Smooth muscle cell of the coronary artery (primary cell): ENCODE measurements at places on chromosomes 11 and 22. TPM values are rescaled to one million over a fixed set of nuclear protein-coding genes. Genes with fewer than 3 reads are reported as not detected.

The PTPMT1 gene
- 79.4 and 92.1 TPM in 2 replicates for total RNA-seq

The TMEM191B gene
- 0.60 TPM in 1 of 2 replicates, not detected in the other for total RNA-seq

The ASPHD2 gene
- 1.5 and 3.7 TPM in 2 replicates for total RNA-seq

The XRCC6 gene
- total RNA-seq, result 210 and 290 TPM in 2 replicates

The ST14 gene
- total RNA-seq, result under 0.01 and 0.23 TPM in 2 replicates

The NAV2 gene
- 8.0 and 10.4 TPM in 2 replicates for total RNA-seq

The EMID1 gene
- 0.08 and 0.23 TPM in 2 replicates for total RNA-seq

The OR10D3 gene
- total RNA-seq, result not detected in 2 replicates

The APOBEC3H gene
- total RNA-seq, result 0.70 TPM in 1 of 2 replicates, not detected in the other

The XKR3 gene
- total RNA-seq, result not detected in 2 replicates

The PGA5 gene
- 1.1 TPM in 1 of 2 replicates, not detected in the other for total RNA-seq

The HPX gene
- total RNA-seq, result 0.12 and 0.45 TPM in 2 replicates

The OR5B21 gene
- total RNA-seq, result not detected in 2 replicates

The UPB1 gene
- 1.4 TPM in 1 of 2 replicates, not detected in the other for total RNA-seq

The SEC14L6 gene
- 0.15 TPM in 1 of 2 replicates, not detected in the other for total RNA-seq

The LYVE1 gene
- total RNA-seq, result 0.23 and 0.59 TPM in 2 replicates

The OR5P2 gene
- total RNA-seq, result not detected in 2 replicates

The SCGB1D2 gene
- total RNA-seq, result not detected in 2 replicates

The TYR gene
- not detected in 2 replicates for total RNA-seq

The PRODH gene
- total RNA-seq, result 0.08 and 0.59 TPM in 2 replicates

The DEAF1 gene
- 29.6 and 31.8 TPM in 2 replicates for total RNA-seq

The KCTD14 gene
- total RNA-seq, result 0.35 and 1.1 TPM in 2 replicates

The OR8H3 gene
- total RNA-seq, result not detected in 2 replicates

The C11orf86 gene
- not detected in 2 replicates for total RNA-seq

The CREB3L1 gene
- total RNA-seq, result 15.1 and 19.9 TPM in 2 replicates

The VSTM5 gene
- under 0.01 TPM in 1 of 2 replicates, not detected in the other for total RNA-seq

The HYLS1 gene
- total RNA-seq, result 3.0 and 4.0 TPM in 2 replicates

The NLRP6 gene
- total RNA-seq, result not detected in 2 replicates

The OOSP3 gene
- not detected in 2 replicates for total RNA-seq

The CDC42EP1 gene
- total RNA-seq, result 3.2 and 15.3 TPM in 2 replicates

The CYB5R2 gene
- 1.8 and 17.0 TPM in 2 replicates for total RNA-seq

The CEP126 gene
- 1.1 and 2.5 TPM in 2 replicates for total RNA-seq

The LGALS12 gene
- 0.47 TPM in 1 of 2 replicates, not detected in the other for total RNA-seq

The ME3 gene
- 41.2 and 55.0 TPM in 2 replicates for total RNA-seq

The CST6 gene
- total RNA-seq, result 2.3 and 2.8 TPM in 2 replicates

The ANGPTL5 gene
- total RNA-seq, result 0.23 TPM in 1 of 2 replicates, not detected in the other

The OR52A1 gene
- not detected in 2 replicates for total RNA-seq

The BRSK2 gene
- total RNA-seq, result 0.23 and 0.47 TPM in 2 replicates

The INSC gene
- 0.08 and 0.23 TPM in 2 replicates for total RNA-seq

The CRYBA4 gene
- total RNA-seq, result not detected in 2 replicates

The OSM gene
- not detected in 2 replicates for total RNA-seq

The IRAG1 gene
- total RNA-seq, result 3.6 and 4.8 TPM in 2 replicates

The FUT4 gene
- total RNA-seq, result 2.2 and 16.8 TPM in 2 replicates

The KCNJ5 gene
- under 0.01 and 0.12 TPM in 2 replicates for total RNA-seq

The FIBIN gene
- 36.9 and 61.7 TPM in 2 replicates for total RNA-seq

The BEST1 gene
- total RNA-seq, result 0.60 and 6.8 TPM in 2 replicates
